NCI-H524 (cell line): ENCODE measurements at places on chromosomes 13 and 19.
A peak's percentile ranks its signal among the peaks of the same experiment; 100 is the strongest.

- no peak for DNase-seq
These were observed 81.7 kb upstream of the ARHGEF7 start for GRCh38 chr13:111033172-111034130.

- no peak for DNase-seq
These were observed 19.5 kb upstream of the ARL11 start for GRCh38 chr13:49608651-49609331.

- DNase-seq, result no peak
These were observed at the start of gene KMT2B for GRCh38 chr19:35717665-35718344. KMT2B (plus strand) TSS chr19:35718003; CDS start chr19:35718019, 16 bp downstream.

DNA sequence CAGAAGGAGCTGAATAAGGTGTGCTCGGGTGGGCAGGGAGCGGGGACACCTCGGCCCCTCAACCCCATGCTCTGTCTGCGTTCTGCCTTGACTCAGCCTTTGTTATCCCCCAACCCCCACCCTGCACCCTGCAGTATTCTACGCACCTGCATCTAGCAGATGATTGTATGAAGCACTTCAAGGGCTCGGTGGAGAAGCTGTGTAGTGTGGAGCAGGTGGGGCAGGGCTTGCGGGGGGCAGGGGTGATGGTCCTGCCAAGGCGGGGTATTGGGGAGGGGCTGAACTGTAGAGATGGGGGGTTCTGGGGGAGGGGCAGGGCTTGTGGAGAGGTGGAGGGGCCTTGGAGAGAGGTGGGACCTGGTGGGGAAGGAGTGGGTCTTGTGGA is 6.1 kb downstream of the STXBP2 start:
- no peak for DNase-seq

GRCh38 chr13:48000559-48001113 is 437 bp downstream of the SUCLA2 start:
- peak; percentile 46 for DNase-seq

- no peak for DNase-seq
These were observed 10.1 kb downstream of the TMEM143 start for GRCh38 chr19:48353677-48354076.

DNA sequence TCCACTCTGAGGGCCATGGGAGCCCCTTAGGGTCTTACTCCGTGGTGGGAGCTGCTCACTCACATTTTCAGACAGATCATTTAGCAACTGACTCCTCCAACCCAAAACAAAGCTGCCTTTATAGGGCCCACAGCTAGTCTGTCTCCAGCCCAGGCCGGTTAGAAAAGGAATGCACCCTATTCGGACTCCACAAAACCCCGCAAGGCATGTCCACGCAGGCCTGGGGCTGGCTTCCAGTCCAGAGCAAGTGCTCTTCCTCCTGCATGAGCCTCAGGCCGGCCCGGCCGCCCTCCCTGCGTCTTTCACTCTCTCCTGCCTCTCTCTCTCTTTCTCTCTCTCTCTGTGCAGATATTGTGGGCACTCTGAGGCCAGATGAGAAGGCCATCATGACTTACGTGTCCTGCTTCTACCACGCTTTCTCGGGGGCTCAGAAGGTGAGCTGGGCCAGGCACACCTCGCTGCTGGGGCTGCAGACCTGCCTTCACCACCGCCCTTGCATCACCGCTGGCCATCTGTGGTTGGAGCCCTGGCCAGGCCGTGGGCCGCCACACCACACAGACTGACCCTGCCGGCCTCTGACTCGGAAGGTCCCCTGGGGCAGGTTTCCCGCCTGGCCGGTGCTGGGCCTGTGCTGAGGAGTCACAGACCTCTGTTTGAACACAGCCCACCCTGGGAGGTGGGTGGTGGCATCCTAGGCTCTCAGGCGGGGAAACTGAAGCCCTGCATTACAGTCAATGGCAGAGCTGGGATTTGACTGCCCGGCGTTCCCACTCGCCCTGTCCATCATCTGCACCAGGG is 33.1 kb downstream of the CAPN12 start:
- DNase-seq, result no peak

DNA sequence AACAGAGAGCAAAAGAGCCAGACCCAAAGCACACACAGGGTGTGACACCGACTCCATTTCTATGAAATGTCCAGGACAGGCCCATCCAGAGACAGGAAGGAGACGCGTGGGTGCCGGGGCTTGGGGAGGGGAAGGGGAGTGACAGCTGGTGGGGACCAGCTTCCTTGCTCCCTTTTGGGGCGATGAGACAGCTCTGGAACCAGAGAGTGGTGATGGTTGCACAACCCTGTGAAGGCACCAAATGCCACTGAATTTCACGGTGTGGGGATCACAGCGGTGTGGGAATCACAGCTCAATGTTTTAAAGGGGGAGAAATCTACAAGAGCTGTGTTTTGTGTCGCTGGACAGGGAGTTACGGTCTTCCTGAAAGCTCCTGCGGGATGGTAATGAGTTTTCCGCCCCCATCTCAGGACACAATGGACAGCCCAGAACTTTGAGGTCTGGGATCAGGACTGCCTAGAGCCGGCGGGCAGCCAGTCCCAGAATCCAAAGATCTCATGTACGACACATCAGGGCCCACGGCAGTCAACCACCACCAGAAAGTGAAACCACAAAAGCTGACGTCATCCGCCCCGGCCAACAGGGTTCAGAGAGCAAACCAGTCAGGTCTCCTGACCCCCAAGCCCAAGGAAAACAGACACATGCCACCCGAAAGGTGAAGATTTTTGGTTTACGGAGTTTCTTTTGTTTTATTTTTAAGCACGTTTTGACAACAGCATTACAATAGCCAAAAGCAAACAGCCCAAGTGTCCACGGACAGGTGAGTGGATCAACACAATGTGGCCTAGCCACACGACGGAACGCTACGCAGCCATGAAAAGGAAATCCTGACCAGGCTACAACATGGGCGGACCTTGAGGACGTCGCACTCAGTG is 7.3 kb downstream of the SGTA start:
- no peak for DNase-seq

- peak; percentile 18 for DNase-seq
These were observed 900 bp downstream of the PPP1R13L start for GRCh38 chr19:45403781-45404556.

DNA sequence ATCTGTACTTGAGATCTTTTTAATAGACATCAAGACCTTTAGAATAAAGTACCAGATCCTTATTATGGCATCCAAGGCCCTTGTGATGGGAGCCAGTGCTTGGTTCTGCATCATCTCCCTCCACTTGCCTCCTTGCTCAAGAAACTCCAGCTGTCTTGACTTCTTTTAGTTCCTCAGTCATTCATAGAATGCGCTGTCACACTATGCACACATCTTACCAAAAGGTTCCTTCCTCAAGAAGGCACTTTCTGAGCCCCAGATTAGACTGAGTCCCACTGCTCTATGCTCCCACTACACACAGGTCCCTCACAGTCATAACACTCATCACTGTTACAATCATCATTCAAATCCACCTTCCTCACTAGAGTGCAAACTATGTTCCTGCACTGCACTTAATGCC is 57.8 kb upstream of the ITM2B start:
- DNase-seq, result no peak

- DNase-seq, result no peak
These were observed 37.3 kb downstream of the SOX1 start for GRCh38 chr13:112103961-112104880.

DNA sequence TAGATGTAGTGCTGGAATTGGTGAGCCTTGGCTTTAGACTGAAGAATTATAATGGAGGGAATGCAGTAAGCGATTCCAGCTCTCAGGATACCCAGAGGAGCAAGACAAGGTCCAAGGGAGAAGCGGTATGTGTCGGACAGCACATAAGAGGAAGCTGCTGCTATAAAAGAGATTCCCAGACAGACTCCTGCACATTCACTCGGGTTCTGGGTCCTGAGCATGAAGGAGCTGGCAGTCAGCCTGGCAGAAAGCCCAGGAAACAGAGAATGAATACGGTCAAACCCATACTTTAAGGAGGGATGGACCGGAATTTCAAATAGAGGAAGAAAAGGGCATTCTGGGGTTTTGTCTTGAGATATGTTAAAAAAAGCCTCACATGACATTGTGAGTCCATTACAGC is 308.3 kb downstream of the DNAJC15 start:
- DNase-seq, result no peak

DNA sequence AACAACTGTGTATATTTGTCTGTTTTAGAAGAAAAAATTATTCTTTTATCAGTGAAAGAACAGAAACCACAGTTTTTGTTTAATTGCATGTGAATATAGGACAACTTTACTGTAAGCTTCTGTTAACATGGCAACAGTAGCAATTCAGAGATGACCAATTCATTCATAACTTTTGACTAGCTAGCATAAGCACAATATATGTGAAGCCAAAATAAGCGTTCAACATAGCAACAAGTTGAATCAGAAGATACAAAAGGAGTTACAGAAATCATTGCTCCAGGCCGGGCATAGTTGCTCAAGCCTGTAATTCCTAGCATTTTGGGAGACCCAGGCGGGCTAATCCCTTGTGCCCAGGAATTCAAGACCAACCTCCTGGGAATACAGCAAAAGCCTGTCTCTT is 197.1 kb upstream of the GPC6 start:
- no peak for DNase-seq

GRCh38 chr19:30217461-30217860 is 154.7 kb upstream of the ZNF536 start:
- DNase-seq, result no peak

GRCh38 chr19:19823916-19824315 is 2.4 kb upstream of the ZNF506 start:
- no peak for DNase-seq

DNA sequence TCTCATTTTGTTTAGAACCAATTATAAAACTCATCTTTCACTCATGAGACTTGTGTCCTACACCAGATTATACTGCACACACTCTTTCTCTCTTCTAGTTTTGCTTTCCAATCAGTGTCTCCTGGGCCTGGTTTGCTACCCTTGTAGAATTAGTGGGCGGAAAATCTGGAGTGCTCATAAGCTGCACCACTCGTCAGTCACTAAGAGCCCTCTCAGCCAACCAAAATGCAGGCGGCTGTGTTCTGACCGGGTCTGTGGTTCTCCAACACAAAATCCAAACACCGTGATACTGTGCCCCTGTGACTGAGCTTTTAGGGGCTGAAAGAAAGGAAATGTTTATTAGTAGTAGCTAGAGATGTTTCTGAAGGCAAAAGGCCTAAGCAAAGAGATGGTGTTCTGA is 83.7 kb upstream of the OBI1 start:
- peak; percentile 62 for DNase-seq

GRCh38 chr13:89454681-89455080 is 1783.5 kb downstream of the SLITRK5 start:
- DNase-seq, result no peak

DNA sequence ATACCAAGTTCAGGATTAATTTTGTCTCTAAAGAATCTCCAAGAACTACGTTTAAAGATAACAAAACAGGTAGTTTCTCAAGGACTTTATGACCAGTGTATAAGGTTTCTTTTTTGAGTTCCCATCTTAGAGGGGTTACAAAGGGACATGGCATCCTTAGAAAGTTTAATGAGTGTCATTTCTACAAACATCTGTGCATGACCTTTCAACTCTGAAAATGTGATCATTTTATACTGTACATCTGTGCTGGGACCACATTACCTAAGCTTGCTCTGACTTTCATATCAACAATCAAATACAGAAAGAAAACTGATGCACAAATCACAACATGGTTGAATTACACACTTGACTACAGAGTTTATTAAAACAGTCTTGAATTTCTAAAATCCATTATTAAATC is 37.1 kb downstream of the KLF12 start:
- no peak for DNase-seq

DNA sequence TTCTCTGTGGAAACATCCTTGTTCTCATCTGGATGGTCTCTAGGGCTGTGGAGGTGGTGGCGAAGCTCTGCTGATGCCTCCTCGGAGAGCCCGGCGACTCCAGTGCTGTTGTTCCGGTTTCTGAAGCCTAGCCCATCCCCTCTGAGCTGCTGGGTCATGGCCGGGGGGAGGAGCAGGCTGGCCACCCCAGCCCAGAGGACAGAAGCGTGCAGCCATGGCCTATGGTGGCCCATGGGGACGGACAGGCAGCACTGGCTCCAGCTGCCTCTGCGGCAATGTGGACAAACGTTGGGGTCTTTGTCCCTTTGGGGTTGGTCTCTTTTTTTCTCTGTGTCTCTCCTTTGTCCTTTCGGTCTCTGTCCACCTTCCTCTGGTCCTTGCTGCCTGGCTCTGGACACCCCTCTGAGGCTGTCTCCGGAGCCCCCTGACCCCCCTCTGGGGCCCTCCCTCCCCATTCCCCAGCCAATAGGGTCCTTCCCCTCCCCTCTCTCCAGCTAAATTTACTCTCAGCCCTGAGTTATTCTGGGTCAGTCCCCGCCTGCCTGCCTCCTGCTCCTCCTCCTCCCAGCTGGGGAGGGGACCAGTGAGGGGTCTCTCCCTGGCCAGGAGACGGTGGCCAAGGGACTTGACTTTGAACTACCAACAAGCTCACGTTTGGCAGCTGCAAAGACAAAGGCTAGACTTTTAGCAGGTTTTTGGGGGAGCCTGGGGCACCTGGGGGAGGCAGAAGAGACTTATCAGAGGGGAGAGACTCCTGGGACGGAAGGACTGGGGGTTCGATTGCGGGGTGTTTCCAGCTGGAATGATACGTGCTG is at the start of gene HRC:
Gene HRC, minus strand, starts transcription at position 392 of the 815 bp plus-strand sequence. Its CDS starts 159 bp downstream, at position 233.
- no peak for DNase-seq

- DNase-seq, result no peak
These were observed 112.5 kb downstream of the SOX1 start for GRCh38 chr13:112179421-112179820.

DNA sequence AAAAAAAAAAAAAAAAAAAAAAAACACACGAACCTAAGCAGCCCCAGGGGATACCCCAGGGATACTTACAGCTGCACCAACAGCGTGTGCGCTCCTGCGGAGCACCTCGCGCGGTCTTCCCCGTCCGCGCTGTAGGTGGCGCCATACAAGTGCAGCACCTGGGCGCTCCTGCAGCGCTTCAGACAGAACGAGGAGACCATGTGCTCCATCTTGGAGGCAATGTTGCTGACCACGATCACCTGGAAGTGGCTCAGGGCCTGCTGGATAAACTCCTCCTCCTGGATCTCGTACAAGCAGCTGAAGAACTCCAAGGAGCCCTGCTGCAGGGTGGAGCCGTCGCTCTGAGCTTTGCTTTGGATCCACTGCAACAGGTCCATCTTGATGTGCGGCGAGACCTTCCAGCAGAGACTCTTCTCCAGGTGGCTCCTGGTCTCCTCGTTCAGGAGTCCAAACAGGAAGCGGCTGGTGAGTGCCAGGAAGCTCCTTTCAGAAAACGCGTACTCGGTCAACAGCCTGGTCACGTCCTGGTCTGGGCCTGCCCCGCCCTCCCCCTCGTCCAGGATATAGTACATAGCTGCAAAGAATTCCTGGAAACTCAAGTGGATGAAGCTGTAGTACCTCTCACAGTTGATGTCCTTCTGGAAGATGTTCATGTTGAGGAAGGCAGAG is 14.5 kb downstream of the NLRP12 start:
- no peak for DNase-seq

DNA sequence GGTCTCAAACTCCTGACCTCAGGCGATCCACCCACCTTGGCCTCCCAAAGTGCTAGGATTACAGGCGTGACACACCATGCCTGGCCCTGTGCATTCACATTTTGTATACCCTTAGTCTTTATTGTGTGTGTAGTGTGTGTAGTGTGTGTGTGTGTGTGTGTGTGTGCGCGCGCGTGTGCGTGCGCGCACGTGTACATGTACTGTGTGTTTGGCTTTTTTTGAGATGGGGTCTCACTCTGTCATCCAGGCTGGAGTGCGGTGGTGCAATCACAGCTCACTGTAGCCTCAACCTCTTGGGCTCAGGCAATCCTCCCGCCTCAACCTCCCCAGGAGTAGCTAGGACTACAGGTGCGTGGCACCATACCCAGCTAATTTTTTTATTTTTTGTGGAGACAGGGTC is 22.1 kb downstream of the ITM2B start:
- DNase-seq, result no peak

GRCh38 chr13:98524391-98524790 is 52.5 kb downstream of the STK24 start:
- DNase-seq, result no peak
